ENCODE measurements at places on chromosomes 6 and 20.

GRCh38 chr6:121450242-121450641 lies 14.8 kb downstream of the GJA1 start:
- DNase-seq = no peak

GRCh38 chr6:147075381-147075780 lies 128.8 kb upstream of the STXBP5 start:
- DNase-seq = no peak

GRCh38 chr6:148954934-148955333 lies 208.1 kb downstream of the UST start:
- DNase-seq = no peak

DNA sequence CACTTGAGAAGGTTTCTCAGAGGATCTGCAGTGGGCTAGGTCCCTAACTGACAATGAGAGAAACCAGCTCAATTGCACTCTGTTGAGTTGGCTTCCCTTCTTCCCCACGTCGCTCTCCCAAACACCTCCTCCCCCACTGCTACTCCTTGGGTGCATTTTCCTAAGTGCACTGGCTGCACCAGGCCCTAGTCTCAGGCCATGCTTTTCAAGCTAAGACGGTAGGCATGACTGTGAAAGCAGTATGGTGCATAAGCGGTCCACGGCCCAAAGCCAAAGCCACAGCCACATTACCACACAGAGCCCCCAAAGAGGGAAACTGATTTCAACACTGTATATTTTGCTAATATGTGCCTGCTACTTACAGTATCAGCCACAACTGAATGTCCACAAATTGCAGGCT lies 62.1 kb upstream of the RBM24 start:
- no peak for DNase-seq

GRCh38 chr6:51301962-51302361 lies 483.3 kb downstream of the TFAP2B start:
- no peak for DNase-seq

GRCh38 chr6:109073344-109074132 lies 21.1 kb downstream of the SESN1 start:
- DNase-seq = peak; percentile 70

DNA sequence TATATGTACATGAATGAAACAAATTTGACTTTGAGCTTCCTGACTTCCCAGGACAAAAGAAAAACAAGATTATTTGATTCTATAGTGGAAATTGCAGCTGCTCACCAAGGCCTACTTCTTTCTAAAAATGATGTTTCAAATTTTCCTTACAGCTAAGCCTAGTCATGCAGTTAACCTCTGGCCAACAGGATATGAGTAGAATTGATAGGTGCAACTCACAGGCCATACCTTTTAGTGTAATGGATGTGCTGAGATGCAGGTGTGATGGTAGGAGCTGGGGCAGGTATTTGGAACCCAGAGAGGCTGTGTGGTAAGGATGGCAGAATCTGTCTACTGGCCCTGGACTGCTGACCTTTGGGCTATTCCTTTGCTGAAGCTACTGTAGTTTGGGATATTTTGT lies 230.9 kb upstream of the PREP start:
- no peak for DNase-seq

GRCh38 chr6:168020242-168020641 lies 22.8 kb downstream of the KIF25 start:
- no peak for DNase-seq

GRCh38 chr6:162817196-162817595 lies 89.4 kb downstream of the PACRG start:
- DNase-seq = no peak

DNA sequence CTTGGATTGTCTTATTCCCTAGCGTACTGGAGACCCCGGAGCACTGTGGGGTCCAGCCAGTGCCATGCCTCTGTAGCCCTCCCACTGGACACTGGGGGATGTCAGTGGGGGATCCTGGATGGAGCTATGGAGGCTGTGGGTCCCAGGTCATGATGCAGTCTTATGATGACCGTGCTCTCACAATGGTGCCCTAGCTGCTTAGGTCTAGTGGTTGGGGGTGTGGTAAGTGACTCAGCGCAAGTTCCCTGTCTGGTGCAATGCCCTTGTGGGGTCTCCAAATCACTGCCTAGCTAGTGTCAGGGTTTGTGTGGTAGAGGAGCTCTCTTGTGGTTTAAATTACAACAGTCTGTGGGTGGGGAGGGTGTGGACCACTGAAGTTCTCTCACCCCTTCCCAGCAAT lies 135.4 kb downstream of the CDC5L start:
- DNase-seq = no peak

DNA sequence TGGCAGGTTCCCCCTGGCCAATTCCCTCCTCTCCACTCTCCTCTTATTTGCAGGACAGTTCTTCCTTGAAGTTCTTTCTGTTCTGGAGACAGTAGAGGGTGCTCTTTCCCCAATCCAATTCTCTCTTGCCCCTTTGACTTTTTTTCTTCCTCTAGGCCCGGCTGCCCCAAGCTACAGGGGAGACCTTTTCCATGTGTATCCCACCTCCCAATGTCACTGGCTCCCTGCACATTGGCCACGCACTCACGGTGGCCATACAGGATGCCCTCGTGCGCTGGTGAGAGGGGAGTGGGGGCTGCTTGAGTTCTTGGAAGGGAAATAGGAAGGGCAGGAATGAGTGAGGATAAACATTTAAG lies 1.5 kb downstream of the VARS2 start:
- peak; percentile 67 for DNase-seq

DNA sequence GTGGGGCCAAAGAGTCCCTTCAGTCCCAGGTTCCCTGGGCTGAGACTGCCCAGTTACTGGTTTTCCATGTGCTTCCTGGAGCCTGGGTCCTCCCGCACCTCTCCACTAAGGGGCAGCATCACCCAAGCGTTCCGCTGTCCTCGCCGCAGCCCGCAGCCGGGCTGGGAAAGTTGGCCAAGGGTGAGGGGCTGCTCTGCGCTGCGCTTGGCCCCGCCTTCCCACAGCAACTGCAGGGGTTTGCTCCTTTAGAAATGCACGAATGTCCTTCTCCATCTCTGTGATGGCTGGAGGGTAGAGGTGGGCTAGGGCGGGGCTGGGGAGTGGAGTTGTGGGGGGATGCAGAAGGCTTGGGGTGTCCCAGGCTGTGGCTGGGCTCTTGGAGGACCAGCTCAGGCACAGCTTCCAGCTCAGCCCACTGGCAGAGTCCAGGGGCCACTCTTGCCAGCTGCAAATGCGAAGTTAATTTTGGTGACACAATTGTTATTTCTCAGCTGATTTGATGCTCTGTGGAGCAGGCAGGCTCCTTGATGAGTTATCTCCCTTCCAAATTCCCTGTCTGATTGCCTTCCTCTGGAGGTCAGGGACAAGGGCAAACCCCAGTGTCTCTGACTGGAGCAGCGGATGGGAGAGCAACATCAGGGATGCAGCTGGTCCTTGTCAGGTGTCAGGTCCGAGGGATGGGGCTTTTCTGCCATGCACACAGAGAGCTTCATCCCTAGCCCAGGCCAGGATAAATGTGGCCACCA lies 63.2 kb downstream of the NOL4L start:
- peak; percentile 73 for DNase-seq

GRCh38 chr20:56362833-56363413 lies 4.1 kb downstream of the FAM210B start:
- no peak for DNase-seq

DNA sequence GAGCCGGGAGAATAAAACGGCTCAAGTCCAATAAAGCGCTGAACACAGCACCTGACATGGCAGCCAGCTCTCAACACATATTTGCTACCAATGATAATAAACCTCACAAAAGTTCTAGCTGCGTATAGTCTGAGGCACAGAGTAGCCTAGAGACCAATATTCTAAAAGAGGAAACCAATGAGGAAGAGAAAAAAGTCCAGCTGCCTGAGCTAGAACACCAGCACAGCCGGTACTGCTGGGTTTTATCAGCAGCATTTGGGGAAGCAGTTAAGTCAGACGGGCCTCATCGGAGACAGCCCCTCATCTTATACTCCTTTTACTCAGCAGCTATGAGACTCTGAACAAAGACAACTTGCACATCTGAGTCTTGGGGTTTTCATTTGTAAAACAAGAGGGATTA lies 2.4 kb upstream of the RTF2 start:
- no peak for DNase-seq

DNA sequence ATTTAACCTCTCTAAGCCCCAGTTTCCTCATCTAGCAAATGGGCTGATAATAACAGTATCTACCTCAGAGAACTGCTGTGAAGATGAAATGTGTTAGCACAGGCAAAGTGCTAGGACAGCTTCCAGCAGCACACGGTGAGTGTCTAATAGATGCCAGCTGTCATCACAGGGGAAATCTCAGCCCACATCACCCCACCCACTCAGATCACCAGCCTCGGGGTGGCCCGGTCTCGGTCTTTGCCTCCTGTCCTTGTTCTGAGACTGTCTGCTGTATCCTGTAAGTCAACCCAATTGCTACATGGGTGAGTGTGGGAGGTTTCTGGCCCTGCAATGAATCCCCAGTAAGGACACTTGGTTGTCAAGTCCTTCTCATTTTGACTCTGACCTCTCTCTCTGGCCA lies 99.5 kb upstream of the ZNFX1 start:
- DNase-seq = no peak

DNA sequence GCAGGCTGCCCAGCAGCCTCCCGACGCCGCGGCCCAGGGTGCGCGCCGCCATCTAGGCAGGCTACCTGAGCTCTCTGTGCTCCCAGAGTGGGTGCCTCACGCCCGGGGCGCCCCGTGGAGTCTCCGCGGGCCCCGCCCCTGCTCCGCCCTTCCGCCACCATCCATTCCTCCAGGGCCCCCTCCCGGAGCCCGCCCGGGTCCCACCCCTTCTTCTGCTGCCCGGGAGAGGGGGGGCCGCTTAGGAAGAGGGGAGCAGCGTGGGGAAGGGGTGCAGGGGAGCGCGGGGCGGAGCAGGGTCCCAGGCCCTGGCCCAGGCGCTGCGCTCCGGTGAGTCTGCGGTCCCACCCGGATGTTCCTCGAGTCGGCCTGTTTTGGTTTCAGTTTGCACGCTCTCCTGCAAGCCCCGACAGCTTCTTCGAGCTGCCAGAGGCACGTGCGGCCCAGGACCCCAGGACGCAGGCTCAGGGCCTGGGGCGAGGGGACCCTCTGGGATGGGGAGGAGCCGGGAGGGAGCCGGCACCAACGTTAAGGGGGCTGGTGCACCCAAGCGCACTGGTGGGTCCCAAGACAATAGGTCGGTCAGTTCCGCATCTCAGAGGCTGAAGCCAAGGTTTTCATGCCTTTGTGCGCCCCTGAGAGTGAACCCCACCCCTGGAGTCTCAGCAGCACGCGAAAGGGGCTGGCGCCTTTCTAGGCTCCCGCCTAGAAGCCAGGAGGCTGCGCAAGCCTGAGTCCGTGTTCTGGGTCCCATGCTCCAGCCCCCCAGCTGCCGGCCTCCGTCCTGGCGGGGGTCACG lies at the start of gene ACSS1:
TSS of gene ACSS1 (minus strand) at position 89 of the 796 bp plus-strand sequence. CDS start at position 52, 37 bp downstream.
- DNase-seq = no peak

DNA sequence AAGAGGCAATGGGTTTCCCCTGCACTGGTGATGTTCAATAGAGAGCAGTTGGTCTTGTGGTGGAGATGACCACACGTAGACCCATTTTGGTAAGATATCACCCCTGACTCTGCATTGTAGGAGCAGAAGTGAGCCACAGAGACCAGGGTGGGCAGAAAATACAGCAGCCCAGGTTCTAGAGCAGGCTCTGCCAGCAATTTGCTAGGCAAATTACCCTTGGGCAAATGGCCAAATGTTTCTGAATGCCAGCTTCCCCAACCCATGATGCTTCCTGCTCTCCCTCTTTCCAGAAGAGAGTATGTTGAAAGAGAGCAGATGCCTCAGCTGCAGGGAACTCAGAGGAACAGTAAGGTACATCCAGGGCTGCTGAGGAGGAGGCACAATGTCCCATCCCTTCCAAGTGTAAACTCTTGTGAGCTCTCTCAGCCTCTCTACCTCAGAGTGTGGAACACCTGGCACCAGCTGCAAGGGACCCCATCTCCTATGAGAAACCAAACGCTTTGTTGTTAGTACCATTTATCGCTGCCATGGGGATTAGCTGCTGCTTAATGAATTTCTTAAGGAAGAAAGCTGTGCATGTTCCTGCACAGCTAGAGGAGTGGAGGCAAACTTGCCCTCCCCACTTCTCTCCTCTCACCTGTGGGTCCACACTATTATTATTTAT lies 317.5 kb upstream of the MOCS1 start:
- DNase-seq = no peak

DNA sequence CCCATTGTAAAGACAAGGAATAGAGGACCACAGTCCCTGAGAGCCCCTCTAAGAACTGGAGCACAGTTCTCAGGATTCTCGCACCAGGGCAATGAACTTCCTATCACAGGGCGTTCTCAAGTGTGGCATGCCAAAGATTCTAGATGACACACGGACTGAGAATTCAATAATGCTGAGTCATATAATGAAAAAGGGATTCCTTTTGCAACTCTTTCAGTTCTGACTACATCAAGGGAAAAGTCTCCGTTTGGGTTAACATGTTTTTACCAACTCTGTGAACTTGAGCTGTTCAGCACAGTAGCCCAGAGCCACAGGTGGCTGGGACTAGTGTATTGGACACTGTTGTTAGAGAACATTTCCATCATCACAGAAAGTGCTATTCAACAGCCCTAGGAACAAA lies 3.4 kb downstream of the MED20 start:
- DNase-seq = no peak

- no peak for DNase-seq
These were observed 324.7 kb downstream of the PLCB1 start for GRCh38 chr20:8456765-8457164.

DNA sequence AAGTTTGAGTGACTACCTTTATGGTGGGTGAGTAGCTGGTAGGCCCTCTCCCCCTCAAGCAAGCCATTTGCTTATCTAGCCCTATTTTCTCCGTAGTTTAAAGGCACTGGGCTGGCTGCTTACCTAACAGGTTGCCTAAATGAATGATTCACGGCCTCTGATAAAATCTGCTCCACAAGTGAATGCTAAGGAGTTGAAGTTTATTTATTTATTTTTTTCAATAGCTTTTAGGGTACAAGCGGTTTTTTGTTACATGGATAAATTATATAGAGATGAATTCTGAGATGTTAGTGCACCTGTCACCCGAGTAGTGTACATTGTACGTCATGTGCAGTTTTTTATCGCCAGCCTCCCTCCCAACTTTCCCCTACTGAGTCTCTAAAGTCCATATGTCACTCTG lies 8.3 kb upstream of the CDH26 start:
- DNase-seq = no peak

- no peak for DNase-seq
These were observed 199.3 kb upstream of the SGK1 start for GRCh38 chr6:134517145-134517658.

DNA sequence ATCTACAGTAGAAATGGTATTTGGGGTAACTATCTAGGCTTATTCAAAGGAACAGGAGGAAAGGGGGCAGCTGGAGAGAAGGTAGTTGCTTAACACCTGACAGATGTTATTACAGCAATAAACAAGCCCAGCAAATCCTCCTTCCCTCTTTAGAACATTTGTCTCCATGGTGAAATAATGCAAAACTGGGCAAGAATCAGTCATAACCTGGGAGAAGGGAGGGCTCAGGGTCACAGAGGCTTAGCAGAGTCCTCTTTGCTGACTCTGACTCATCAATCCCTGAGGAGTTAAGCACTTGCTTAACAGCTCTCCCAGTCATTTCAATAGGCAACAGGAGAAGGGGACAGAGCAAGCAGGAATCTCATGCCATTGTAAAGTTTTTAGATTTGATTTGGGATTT lies 230.3 kb downstream of the IBTK start:
- peak; percentile 15 for DNase-seq

Data from neuronal stem cell (in vitro differentiated cells).